ENCODE measurements at places on chromosomes 11 and 22.

DNA sequence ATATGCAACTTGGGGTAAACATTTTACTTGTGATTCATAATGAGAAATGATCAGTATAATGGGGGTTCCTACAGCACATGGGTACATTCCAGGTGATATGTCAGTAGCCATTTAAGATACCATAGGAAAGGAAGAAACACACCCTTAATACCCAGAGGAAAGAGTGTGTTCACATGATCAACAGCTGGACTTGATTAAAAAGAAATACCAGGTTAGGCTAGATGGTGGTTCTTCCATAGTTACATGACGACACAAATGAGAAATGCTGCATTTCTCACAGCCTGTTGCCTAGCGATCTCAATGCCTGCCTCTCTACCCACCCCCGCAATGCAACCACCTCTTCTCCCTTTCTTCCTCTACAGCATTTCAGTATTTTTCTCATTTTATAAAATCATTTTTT lies 96.8 kb downstream of the TTC28 start:
- no peak for DNase-seq

GRCh38 chr22:43828998-43829782 lies 17.1 kb upstream of the EFCAB6 start:
- no peak for DNase-seq

GRCh38 chr22:35352214-35353111 lies 28.4 kb upstream of the HMOX1 start:
- DNase-seq: peak; percentile 45

- no peak for DNase-seq
These were observed 96.0 kb upstream of the BDNF start for GRCh38 chr11:27795955-27796861.

- no peak for DNase-seq
These were observed 592.6 kb downstream of the ETS1 start for GRCh38 chr11:127994736-127995135.

- DNase-seq: no peak
These were observed at the start of gene TEX54 for GRCh38 chr11:62832336-62833234. Gene TEX54 (minus strand): TSS chr11:62832841.

GRCh38 chr11:33507967-33508366 lies 192.7 kb downstream of the C11orf91 start:
- DNase-seq: no peak

GRCh38 chr11:69051381-69052342 lies 2.9 kb downstream of the TPCN2 start:
- no peak for DNase-seq

GRCh38 chr11:93756748-93757147 lies 15.3 kb downstream of the C11orf54 start:
- no peak for DNase-seq

- DNase-seq: no peak
These were observed 63.0 kb downstream of the HIPK3 start for GRCh38 chr11:33320016-33320813.

Measured in stimulated activated CD4-positive, alpha-beta T cell treated with anti-CD3 and anti-CD28 coated beads, Interleukin-4, amount 100 ng/mL, for 24 hours (primary cell).